IPS DF 6.9 (cell line): ENCODE measurements at places on chromosomes 16 and 17.

- DNase-seq = no peak
Observed at GRCh38 chr16:3017794-3018506, at the start of gene CLDN6. Gene CLDN6, minus strand, starts transcription at chr16:3018183. Its CDS starts 2,162 bp downstream, at chr16:3016021.

- DNase-seq = no peak
Observed at GRCh38 chr16:27264151-27264550, 4.4 kb downstream of the NSMCE1 start.

DNA sequence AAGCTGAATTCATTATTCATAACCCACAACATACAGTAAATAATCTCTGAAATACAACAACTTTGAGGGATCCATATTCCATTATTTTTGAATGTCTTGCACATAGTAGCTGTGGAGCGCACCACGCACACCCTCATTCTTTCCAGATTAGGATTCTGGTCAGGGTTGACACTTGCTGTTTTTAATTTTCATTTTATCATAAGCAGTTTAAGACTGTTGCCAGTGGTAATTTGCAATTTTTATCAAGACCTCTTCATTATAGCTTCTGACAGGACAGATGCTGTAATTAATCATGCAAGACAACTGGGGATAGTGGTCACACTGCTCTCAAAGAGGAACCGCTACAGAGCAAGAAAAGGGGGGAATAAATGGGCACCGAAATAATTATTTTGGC is 109.7 kb downstream of the TOX3 start:
- DNase-seq = no peak

DNA sequence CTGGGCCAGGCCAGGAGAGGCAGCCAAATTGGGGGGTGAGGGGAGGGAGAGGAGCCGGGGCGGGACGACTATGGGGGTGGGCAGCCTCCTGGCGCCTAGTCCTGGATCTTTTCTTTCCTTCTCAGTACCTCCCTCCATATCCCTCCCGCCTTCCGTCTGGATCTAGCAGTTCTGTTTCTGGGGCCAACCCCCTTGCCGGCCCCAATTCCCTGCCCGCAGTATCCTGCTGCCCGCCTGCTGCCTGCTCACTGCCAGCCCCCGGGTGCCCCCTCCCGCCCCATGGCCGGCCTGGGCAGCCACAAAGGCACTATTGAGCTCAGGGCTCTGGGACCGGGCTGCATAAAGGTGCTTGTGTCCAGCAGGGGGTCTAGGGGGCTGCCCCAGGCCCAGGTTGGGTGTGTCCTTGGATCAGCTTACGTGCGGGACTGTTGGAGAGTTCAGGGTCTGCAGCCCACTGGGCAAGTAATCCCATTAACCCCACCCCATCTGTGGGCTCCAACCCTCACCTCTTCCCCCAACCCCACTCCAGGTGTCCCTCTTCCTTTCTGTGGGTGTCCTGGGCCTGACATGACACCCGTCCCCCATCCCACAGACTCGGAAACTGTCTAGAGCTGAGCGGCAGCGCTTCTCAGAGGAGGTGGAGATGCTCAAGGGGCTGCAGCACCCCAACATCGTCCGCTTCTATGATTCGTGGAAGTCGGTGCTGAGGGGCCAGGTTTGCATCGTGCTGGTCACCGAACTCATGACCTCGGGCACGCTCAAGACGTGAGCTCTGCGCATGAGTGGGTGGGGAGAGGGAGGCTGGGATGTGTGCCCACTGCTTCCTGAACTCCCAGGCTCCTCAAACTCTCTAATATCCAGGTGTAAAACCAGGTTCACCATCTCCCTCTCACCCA is 2.0 kb downstream of the WNK4 start:
- DNase-seq = no peak

- DNase-seq = no peak
Observed at GRCh38 chr16:89315791-89316581, 98.5 kb downstream of the ZNF778 start.

GRCh38 chr17:73271072-73271471 is 9.4 kb upstream of the CPSF4L start:
- no peak for DNase-seq

- DNase-seq = no peak
Observed at GRCh38 chr16:88881007-88881615, 14.7 kb upstream of the PABPN1L start.

- DNase-seq = no peak
Observed at GRCh38 chr17:20077978-20078685, 69.0 kb downstream of the SPECC1 start.
